ENCODE measurements at places on chromosomes 2 and 18. TPM values are rescaled to one million over a fixed set of nuclear protein-coding genes. Genes with fewer than 3 reads are reported as not detected.

The IL18R1 gene
- 17.9 TPM for total RNA-seq

The TUBB8B gene
- not detected for total RNA-seq

The UGT1A8 gene
- not detected for total RNA-seq

The LRRTM1 gene
- not detected for total RNA-seq

- no peaks in the 10 kb centered on the region for H3K36me3 ChIP-seq
- peaks cover 18% of the 10 kb centered on the region for H3K27me3 ChIP-seq
- no peak for DNase-seq
- H3K4me3 ChIP-seq: no peak overlapping the region
- peaks cover 10% of the 10 kb centered on the region for H3K4me1 ChIP-seq
- no peak overlapping the region for H3K27ac ChIP-seq
These were observed 3.7 kb upstream of the HOXD1 start for GRCh38 chr2:176184749-176185148.

DNA sequence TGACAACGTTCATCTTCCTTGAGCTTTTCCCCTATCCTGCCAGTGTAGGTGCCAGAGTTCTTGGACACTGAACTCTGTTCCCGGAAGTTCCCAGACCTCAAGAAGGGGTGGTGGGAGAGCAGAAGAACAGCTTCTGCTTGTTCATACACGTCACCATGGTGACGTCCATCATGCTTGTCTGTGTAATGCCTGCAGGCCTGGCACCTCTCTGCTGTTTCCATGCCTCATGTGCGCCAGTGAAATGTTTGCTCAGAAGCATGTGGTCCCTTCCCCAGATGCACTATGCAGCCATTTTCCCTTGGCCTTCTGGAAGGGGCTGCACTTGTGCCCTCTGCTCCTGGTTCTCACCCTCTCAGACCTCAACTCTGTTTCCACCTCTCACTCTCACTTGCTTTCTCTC is 210.8 kb upstream of the NABP1 start:
- no peaks in the 10 kb centered on the region for H3K36me3 ChIP-seq
- H3K4me1 ChIP-seq: no peaks in the 10 kb centered on the region
- no peak overlapping the region for H3K4me3 ChIP-seq
- H3K27me3 ChIP-seq: no peaks in the 10 kb centered on the region
- no peak for DNase-seq

DNA sequence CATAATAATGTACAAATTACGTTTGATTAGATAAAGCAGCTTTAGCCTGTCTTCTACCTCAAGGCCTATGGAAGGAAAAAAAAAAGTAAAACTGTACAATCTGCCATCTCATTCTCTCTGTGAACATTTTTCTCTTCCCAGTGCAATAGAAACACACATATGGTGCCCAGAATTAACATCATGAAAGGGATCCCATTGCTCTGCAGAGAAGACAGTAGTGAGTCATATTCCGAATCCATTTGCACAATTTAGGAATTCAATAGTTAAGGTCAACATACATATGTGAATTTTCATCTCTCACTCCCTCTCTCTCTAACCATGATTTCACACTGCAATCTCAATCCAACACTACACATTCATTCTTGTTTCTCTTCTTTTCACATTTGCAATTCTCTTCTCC is 640.9 kb upstream of the SOX11 start:
- no peak for DNase-seq
- no peaks in the 10 kb centered on the region for H3K36me3 ChIP-seq
- no peak overlapping the region for H3K27ac ChIP-seq
- no peaks in the 10 kb centered on the region for H3K4me1 ChIP-seq

GRCh38 chr2:120748310-120748709 is 12.6 kb downstream of the GLI2 start:
- DNase-seq: no peak
- H3K27ac ChIP-seq: no peak overlapping the region
- H3K4me3 ChIP-seq: no peak overlapping the region
- H3K27me3 ChIP-seq: no peaks in the 10 kb centered on the region

- H3K27me3 ChIP-seq: no peaks in the 10 kb centered on the region
- H3K4me1 ChIP-seq: no peaks in the 10 kb centered on the region
- no peak for DNase-seq
- H3K36me3 ChIP-seq: no peaks in the 10 kb centered on the region
- no peak overlapping the region for H3K4me3 ChIP-seq
- H3K27ac ChIP-seq: no peak overlapping the region
These were observed 989.9 kb downstream of the DCDC2C start for GRCh38 chr2:4693266-4693665.

DNA sequence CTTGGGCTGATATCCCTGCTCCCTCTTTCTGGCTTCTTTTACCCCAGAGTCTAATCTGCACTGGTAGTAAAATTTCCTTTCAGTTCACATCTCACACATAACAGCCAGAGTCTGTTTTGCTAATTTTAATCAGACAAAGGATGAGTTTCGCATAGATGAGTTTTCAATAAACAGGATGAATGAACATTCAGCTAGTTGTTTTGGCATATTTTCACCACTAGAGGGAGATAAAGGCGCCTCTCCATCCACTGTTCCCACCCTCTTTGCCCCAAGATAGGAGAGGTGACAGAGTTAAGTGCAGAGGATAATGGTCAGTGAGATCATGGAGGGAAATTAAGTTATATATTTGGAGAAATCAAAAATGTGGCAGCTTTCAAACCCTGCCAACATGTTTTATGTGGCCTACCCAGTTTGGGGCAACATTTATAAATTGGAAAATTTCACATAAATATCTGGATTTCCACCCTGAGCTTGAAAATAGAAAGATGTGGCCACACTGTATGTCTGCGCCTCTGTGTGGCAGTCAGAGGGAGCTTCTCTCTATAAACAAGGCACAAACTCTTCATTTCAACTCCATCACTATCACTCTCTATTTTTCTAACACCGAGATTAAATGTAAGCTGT is 48.5 kb upstream of the DTNA start:
- no peaks in the 10 kb centered on the region for H3K4me1 ChIP-seq
- H3K27me3 ChIP-seq: no peaks in the 10 kb centered on the region
- no peak for DNase-seq
- no peaks in the 10 kb centered on the region for H3K36me3 ChIP-seq

DNA sequence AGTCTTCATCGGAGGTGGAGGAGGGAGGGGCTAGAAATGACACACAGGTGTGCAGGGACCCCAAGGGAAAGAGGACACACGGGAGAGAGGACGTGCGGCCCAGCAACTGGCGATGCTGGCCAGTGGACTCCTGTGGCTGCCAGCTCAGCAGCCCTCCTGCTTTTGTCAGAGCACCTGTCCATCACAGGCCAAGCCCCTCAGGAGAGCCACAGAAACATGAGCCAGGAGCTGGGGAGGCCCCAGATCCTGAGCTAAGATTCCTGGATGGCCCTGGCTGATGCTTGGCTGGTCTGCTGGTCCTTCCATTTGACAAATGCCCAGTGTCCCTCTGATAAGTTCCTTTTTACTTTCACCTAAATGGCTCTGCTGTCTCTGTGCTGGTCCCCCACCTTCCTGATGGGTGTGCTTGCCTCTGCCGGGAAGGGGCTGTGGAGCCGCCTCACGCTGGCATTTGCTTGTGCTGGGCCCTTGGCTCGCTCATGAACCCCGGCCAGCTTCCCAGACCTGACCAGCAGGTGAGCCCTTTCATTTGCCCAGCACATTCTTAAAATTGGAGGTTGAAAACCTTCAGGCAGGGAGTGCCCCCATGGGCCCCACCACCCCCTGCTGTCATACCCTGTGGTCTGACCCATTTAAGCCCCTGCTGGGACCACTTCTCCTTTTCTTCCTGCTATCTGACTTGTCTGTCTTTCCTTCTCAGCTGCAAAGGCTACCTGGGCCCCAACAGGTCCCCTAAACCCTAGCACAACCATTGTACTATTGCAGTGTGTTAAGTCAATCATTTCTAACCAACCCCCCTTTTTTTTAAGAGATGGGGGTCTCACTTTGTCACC is 37.3 kb downstream of the CYP27C1 start:
- no peaks in the 10 kb centered on the region for H3K4me1 ChIP-seq
- H3K27ac ChIP-seq: no peak overlapping the region
- no peaks in the 10 kb centered on the region for H3K36me3 ChIP-seq
- DNase-seq: no peak

GRCh38 chr2:161177969-161178368 is 17.7 kb downstream of the TANK start:
- H3K27me3 ChIP-seq: no peaks in the 10 kb centered on the region
- H3K4me3 ChIP-seq: no peak overlapping the region
- H3K27ac ChIP-seq: no peak overlapping the region
- peaks cover 19% of the 10 kb centered on the region for H3K36me3 ChIP-seq
- DNase-seq: no peak

DNA sequence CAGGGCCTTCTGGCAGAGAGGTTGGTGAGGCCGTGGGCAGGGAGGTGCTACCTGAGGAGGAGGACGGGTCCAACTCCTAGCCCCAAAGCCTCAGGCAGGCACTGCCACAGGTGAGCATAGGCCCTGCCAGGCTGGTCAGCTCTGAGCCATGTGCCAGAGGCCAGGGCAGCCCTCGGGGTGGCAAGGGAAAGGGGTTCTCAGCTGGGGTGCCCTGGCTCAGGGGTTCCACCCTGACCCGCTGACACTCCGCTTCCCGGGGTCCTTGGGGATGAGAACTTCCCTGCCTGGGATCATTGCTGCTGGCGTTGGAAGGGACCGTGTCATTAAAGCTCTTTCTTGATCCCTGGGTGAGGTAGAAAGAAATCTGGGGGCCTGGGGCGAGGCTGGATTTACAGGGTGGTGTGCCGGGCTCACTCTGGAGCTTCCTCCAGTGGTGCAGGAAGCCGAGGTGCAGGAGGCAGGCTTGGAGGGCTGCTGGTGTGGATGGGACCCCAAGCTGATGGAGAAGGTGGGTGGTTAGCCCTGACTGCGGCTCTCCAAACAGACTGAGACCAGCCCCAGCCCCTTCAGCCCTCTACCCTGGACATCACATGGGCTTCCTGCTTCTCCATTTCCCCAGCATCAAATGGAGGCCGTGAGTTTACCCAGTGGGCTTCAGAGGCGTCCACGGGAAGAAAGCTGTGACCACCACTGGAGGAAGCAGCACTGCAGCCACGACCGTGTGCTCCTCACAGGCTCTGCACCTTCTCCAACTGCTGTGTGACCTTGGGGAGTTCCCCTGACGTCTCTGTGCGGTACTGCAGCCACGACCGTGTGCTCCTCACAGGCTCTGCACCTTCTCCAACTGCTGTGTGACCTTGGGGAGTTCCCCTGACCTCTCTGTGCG is 295.2 kb downstream of the NDUFA10 start:
- no peaks in the 10 kb centered on the region for H3K36me3 ChIP-seq
- no peak overlapping the region for H3K4me3 ChIP-seq
- no peaks in the 10 kb centered on the region for H3K4me1 ChIP-seq
- no peak overlapping the region for H3K27ac ChIP-seq

DNA sequence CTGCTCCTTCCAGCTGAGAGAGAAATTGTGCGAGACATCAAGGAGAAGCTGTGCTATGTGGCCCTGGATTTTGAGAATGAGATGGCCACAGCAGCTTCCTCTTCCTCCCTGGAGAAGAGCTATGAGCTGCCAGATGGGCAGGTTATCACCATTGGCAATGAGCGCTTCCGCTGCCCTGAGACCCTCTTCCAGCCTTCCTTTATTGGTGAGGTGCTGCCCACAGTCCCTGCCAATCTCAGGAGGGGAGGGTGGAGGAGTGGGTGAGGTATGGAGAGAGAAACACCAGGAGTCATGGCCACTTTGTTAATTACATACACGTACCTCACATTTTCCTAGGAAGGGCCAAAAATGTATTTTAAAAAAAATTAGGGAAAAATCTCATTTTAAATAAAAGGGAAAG is 12.0 kb upstream of the DGUOK start:
- no peak for DNase-seq
- no peaks in the 10 kb centered on the region for H3K4me1 ChIP-seq
- no peak overlapping the region for H3K27ac ChIP-seq
- no peak overlapping the region for H3K4me3 ChIP-seq

GRCh38 chr2:130289780-130290179 is 52.9 kb upstream of the IMP4 start:
- DNase-seq: no peak
- H3K36me3 ChIP-seq: no peaks in the 10 kb centered on the region

- no peak overlapping the region for H3K4me3 ChIP-seq
- H3K36me3 ChIP-seq: peaks cover 4% of the 10 kb centered on the region
- no peaks in the 10 kb centered on the region for H3K4me1 ChIP-seq
- no peak overlapping the region for H3K27ac ChIP-seq
These were observed 39.3 kb downstream of the EIPR1 start for GRCh38 chr2:3338340-3338739.

- H3K27ac ChIP-seq: no peak overlapping the region
- no peak overlapping the region for H3K4me3 ChIP-seq
- DNase-seq: no peak
- H3K27me3 ChIP-seq: no peaks in the 10 kb centered on the region
- no peaks in the 10 kb centered on the region for H3K4me1 ChIP-seq
- H3K36me3 ChIP-seq: no peaks in the 10 kb centered on the region
These were observed 94.3 kb upstream of the GLI2 start for GRCh38 chr2:120641366-120641771.

GRCh38 chr2:28643911-28644334 is 107.7 kb upstream of the PPP1CB start:
- no peak for DNase-seq
- no peak overlapping the region for H3K27ac ChIP-seq
- H3K4me1 ChIP-seq: no peaks in the 10 kb centered on the region
- H3K4me3 ChIP-seq: no peak overlapping the region
- H3K36me3 ChIP-seq: no peaks in the 10 kb centered on the region

GRCh38 chr2:69902213-69902922 is 8.6 kb downstream of the SNRNP27 start:
- H3K4me3 ChIP-seq: peak overlapping the region; percentile 67
- peak overlapping the region; percentile 11 for H3K27ac ChIP-seq
- H3K4me1 ChIP-seq: peaks cover 22% of the 10 kb centered on the region
- H3K36me3 ChIP-seq: peaks cover 20% of the 10 kb centered on the region
- no peaks in the 10 kb centered on the region for H3K27me3 ChIP-seq

GRCh38 chr2:125857971-125858794 is 797.8 kb upstream of the GYPC start:
- H3K4me1 ChIP-seq: no peaks in the 10 kb centered on the region
- H3K27me3 ChIP-seq: no peaks in the 10 kb centered on the region

GRCh38 chr2:180494286-180494685 is 486.1 kb upstream of the UBE2E3 start:
- no peaks in the 10 kb centered on the region for H3K36me3 ChIP-seq
- no peaks in the 10 kb centered on the region for H3K27me3 ChIP-seq
- H3K4me1 ChIP-seq: no peaks in the 10 kb centered on the region
- H3K27ac ChIP-seq: no peak overlapping the region

DNA sequence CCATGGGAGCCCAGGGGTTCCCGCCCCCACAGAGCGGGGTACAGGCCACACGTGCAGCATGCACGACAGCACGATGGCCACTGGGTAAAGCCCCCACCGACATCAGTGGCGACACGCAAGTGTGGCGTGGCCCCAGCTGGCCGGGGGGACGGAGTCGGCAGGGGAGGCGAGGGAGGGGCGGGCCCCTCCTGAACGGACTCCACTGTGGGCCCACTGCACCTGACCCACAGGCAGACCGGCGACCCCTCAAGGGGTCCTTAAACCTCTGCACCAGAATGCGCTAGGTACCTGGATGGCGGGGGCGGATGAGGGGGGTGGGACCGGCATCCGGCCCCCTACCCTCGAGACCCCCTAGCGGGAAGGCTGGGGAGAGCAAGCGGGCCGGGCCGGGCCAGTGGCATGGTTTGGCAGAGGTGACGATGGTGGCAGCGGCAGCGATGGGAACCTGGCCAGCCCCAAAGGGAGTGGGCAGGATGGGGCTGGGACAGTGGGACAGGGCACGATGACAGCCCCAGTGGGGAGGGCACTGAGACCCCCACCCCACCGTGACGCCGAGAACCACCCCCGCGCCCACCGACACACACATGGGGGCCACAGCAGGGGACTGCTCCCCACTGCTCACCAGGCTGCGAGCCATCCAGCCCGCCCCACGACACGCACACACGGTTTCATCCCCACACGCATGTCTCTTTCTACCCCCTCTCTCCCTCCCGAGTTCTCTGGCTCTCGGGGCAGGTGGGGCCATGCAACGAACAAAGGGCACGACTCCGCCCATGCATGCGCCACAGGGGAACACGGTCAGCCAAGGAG is 91.9 kb upstream of the ANKRD30BL start:
- no peaks in the 10 kb centered on the region for H3K27me3 ChIP-seq
- H3K4me1 ChIP-seq: no peaks in the 10 kb centered on the region
- H3K4me3 ChIP-seq: no peak overlapping the region
